Fibroblast of lung (primary cell): ENCODE measurements at places on chromosomes 16 and 17. TPM values are rescaled to one million over a fixed set of nuclear protein-coding genes. Genes with fewer than 3 reads are reported as not detected.

CTDNEP1 gene
- 23.1 and 40.5 TPM in 2 replicates for total RNA-seq

DNA sequence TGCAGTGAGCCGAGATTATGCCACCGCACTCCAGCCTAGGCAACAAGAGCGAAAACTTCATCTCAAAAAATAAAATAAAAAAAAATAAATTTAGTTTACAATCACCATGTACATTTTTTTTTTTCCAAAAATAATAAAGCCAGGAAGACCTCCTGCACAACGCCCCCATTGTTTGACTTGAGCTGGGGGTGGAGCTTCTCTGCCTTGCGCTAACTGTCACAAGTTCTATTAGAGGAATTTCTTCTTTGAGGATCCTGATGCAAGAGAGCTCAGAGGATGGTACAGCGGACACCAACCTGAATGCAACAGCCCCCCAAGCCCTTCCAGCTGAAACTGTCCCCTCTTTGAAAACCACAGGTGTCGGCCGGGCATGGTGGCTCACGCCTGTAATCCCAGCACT lies 24.9 kb upstream of the CBX4 start:
- DNase-seq, result no peak

ZNF385C gene
- under 0.01 TPM in 1 of 2 replicates, not detected in the other for total RNA-seq

GRCh38 chr16:47928008-47928407 lies 227.8 kb downstream of the ABCC12 start:
- DNase-seq, result no peak

KRTAP3-2 gene
- total RNA-seq, result not detected in 2 replicates

CBFA2T3 gene
- under 0.01 TPM in 2 replicates for total RNA-seq

GRCh38 chr17:65047941-65048340 lies 8.6 kb downstream of the GNA13 start:
- no peak for DNase-seq

GRCh38 chr17:66345264-66345663 lies 42.9 kb downstream of the PRKCA start:
- no peak for DNase-seq

NPIPB5 gene
- total RNA-seq, result 44.7 and 87.4 TPM in 2 replicates

DNA sequence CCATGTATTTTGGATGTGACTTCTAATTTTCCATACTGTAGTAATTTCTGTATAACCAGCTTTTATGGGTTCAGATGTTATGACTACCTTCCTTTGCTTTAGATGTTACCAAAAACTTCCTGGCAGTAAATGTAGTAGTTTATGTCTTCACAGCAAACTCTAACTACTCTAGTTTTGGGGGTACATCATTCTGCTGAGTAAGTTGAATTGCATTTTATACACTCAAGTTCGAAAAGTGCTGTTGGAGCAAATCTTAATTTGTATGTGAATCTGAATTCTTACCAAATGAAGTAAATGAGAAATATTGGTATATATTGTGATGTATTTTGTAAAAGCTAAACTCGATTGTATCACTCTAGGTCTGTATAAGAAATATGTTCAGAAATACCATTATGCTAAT lies 728.3 kb upstream of the CDH8 start:
- no peak for DNase-seq

GRCh38 chr16:27291722-27292240 lies 22.0 kb upstream of the IL4R start:
- DNase-seq, result no peak

KRT13 gene
- not detected in 2 replicates for total RNA-seq

NETO2 gene
- 3.0 and 10.0 TPM in 2 replicates for total RNA-seq

KRT36 gene
- total RNA-seq, result not detected in 2 replicates

PCGF2 gene
- 2.3 and 4.0 TPM in 2 replicates for total RNA-seq

- DNase-seq, result no peak
Observed at GRCh38 chr16:56414366-56414765, 11.0 kb downstream of the AMFR start.

GRCh38 chr16:12235110-12235509 lies 258.6 kb downstream of the SNX29 start:
- DNase-seq, result peak; percentile 10

GRCh38 chr16:66020642-66021041 lies 345.8 kb upstream of the CDH5 start:
- DNase-seq, result peak; percentile 52

DNA sequence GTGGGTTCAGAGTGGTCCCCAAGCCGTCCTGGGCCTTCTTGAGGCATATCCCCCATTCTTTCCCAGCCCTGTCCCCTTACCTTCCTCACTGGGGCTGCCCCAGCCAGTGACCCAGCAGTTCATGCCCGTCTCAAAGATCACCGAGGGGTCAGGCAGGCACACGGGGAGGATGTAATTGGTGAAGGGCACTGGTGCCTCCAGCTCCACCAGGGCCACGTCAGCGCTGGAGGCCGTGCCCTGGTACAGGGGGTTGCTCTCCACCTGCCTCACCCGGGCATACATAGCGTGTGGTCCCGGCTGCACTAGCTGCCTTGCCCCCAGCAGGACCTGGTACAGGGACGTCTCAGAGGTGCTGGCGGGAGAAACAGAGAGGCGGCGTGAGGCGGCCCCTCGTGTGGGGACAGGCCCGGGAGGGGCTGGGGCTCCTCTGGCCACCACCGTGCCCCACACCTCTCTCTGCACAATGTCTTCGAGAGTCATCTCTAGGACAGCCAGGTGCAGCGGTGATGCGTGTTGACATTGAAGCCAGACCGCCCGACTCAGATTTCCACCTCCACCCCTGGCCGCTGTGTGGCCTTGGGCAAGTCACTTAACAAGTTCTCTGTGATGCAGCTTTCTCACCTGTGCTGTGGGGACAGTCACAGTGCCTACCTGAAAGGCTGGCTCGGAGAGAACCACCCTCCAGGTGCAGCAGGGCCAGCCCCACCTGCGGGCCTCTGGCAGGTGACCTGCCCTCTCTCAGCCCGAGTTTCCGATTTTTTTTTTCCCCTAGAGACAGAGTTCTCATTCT lies 5.8 kb downstream of the PRSS27 start:
- no peak for DNase-seq

DNA sequence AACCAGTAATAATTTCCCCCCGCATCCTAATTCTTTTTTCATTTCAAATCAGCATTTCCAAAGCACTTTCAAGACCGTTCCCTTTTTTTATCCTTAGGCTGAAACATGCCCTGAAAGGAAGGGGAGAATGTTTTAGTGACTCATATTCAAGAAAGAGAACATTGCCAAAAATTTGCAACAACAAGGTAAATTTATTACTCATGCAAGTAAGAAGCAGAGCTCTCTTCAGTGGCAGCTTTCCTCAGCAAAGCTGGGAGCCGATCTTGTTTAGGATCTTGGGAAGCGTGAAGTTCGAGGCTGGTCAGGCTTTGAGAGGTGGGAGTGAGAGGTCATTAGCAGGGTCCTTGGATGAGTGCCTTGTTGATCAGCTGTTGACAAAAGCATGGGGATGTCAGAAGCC lies 129.5 kb downstream of the PRKCA start:
- peak; percentile 91 for DNase-seq

GRCh38 chr16:75264457-75264998 lies 13.1 kb upstream of the BCAR1 start:
- no peak for DNase-seq

- no peak for DNase-seq
Observed at GRCh38 chr16:22278441-22279230, 18.6 kb upstream of the POLR3E start.

- DNase-seq, result peak; percentile 84
Observed at GRCh38 chr17:14061666-14062560, 7.4 kb upstream of the COX10 start.

DNA sequence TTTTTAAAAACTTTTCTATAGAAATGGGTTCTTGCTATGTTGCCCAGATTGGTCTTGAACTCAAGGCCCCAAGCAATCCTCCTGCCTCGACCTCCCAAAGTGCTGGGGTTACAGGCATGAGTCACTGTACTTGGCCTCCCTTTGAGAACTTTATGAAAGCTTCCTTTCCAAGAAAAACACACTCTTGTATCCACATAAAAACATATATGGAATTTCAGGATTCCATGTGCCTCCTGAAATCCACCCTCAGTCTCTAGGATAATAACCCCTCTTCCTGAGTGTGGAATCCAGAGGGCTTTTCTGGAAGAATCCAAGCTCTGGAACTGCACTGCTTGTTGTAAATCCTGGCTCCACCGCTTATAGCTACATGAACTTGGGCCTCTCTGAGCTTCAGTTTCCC lies 53.2 kb upstream of the MRTFB start:
- peak; percentile 15 for DNase-seq

HOXB9 gene
- total RNA-seq, result not detected in 2 replicates

- no peak for DNase-seq
Observed at GRCh38 chr17:81043725-81044427, 8.9 kb downstream of the BAIAP2 start.

- DNase-seq, result no peak
Observed at GRCh38 chr16:85138073-85138824, 26.0 kb upstream of the CIBAR2 start.

PMFBP1 gene
- 0.17 and 0.51 TPM in 2 replicates for total RNA-seq

DNA sequence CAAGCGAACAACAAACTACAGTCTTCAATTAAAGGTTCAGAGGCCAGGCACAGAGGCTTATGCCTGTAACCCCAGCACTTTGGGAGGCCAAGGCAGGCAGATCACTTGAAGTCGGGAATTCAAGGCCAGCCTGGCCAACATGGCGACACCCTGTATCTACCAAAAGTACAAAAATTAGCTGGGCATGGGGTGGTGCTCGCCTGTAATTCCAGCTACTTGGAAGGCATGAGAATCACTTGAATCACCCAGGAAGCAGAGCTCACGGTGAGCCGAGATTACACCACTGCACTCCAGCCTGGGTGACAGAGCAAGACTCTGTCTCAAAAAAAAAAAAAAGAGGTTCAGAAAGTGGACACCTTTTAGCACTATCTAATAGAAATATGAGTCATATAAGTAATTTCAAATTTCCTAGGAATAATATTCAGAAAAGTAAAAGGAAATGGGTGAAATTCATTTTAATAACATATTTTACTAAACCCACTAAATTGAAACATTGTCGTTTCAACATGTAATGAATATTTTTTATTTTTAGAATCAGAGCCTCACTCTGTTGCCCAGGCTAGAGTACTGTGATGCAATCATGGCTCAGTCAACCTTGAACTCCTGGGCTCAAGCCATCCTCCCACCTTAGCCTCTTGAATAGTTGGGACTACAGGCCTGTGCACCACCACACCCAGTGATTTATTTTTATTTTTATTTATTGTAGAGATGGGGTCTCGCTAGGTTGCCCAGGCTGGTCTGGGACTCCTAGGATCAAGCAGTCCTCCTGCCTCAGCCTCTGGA lies 15.2 kb upstream of the MARCHF10 start:
- DNase-seq, result no peak

GRCh38 chr16:78811247-78811646 lies 711.8 kb downstream of the WWOX start:
- no peak for DNase-seq

TPSB2 gene
- total RNA-seq, result not detected in 2 replicates

C17orf50 gene
- not detected in 2 replicates for total RNA-seq

DNA sequence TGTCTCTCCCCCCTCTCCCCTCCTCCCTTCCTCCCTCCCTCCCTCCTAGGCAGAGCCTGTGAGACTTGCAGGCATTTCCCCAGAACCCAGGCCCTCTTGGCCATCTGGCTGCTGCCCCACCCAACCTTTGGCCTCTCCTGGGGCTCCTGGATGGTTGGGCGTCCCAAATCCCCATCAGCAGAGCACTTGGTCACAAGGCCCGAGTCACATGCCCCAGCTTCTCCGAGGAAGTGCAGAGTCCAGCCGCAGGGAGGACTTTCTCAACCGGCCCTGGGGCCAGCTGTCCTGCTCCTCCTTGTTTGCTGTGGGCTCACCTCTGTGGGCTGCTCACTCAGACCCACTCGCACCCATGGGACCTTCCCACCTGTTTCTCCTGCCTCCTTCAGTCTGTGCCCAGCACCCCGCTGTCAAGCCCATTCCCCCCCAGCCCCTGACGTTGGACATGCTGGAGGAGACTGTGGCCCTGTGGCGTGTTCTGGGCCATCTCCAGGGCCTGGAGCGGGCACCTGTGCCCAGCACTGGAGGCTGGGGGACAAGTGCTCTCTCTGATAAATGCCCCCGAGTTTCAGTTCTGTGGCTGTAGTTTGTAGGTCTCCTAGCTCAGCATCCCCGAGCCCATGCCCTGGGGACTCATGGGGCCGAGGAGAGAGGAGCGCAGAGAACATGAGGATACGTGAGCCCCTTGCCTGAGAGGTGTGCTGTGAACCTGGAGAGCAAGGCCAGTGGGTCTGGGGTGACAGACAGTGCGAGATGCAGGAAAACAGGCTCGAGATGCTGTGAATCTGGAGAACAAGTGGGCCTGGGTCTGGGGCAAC lies 42.3 kb upstream of the ZNF750 start:
- peak; percentile 24 for DNase-seq

HS3ST4 gene
- not detected in 2 replicates for total RNA-seq

SOCS3 gene
- total RNA-seq, result 163 and 185 TPM in 2 replicates
